Mesendoderm (in vitro differentiated cells): ENCODE measurements at places on chromosomes 5 and 9.

DNA sequence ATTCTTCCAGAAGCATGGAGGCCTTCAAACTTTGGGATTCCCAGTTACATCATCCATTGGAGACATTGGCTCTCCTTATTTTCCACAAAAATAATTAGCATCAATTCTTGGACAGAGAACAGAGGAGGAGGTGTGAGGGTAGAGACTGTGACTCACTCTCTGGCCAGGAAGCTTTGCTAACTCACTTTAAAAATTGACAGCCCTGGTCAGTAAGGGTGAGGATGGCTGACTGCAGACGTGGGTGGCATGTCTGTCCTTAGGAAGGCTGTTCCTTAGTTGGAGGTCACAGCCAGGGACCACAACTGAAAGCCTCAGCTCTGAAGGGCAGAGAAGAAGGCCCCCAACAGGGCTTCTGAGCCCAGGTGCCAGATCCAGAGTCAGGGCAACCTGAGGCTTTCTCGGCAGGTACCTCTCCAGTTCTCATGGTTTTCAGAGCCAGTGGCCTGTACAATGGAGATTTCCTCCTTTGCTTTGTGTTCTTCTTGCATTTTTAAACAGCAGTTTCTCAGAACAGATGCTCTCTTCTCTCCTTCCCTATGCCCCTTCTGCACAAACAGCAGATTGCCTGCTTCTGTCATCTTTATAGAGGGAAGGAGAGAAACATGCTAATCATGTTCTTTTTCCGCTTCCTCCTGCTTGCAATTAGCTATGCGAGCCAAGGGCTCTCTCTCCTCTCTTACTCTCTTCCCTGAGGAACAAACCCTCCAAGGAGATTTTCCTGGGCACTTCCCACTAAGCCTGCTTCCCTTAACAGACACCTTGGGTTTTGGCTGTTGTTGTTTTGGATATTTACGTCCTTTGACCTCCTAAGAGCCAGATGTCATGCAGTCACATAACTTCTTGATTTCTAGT, 92.5 kb upstream of the ZNF366 start:
- H3K27ac ChIP-seq = no peak overlapping the region
- H3K36me3 ChIP-seq = no peaks in the 10 kb centered on the region
- no peak overlapping the region for H3K4me3 ChIP-seq
- DNase-seq = no peak
- peaks cover 2% of the 10 kb centered on the region for H3K4me1 ChIP-seq
- no peaks in the 10 kb centered on the region for H3K27me3 ChIP-seq

- H3K4me3 ChIP-seq = no peak overlapping the region
- H3K27ac ChIP-seq = no peak overlapping the region
- H3K27me3 ChIP-seq = no peaks in the 10 kb centered on the region
- H3K4me1 ChIP-seq = no peaks in the 10 kb centered on the region
- no peaks in the 10 kb centered on the region for H3K36me3 ChIP-seq
- DNase-seq = peak; percentile 71
Measured at GRCh38 chr9:104682642-104683041, 11.7 kb upstream of the OR13D1 start.

GRCh38 chr9:111874500-111874899, 22.1 kb upstream of the UGCG start:
- no peaks in the 10 kb centered on the region for H3K27me3 ChIP-seq
- no peak overlapping the region for H3K27ac ChIP-seq
- H3K4me3 ChIP-seq = no peak overlapping the region
- no peaks in the 10 kb centered on the region for H3K36me3 ChIP-seq
- DNase-seq = no peak
- peaks cover 2% of the 10 kb centered on the region for H3K4me1 ChIP-seq

- no peaks in the 10 kb centered on the region for H3K36me3 ChIP-seq
- H3K27me3 ChIP-seq = no peaks in the 10 kb centered on the region
- no peak overlapping the region for H3K4me3 ChIP-seq
- no peak for DNase-seq
- no peaks in the 10 kb centered on the region for H3K4me1 ChIP-seq
Measured at GRCh38 chr9:93033531-93033930, 25.0 kb upstream of the SUSD3 start.

DNA sequence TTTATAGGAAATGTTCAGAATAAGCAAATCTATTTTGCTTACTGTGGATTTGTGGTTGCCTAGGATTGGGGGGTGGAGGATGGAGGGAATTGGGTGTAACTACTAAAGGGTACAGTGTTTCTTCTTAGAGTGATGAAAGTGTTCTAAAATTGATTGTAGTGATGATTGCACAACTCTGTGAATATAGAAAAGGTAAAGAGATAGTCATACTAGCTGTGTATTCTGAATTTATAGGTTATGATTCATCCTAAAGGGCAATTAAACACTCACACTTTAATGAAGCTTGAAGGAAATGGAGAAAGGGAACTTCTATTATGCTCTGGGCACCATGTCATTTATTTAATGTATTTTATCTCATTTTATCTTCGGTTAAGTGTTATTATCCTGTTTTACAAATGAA, 9.9 kb downstream of the TXNDC8 start:
- H3K36me3 ChIP-seq = no peaks in the 10 kb centered on the region
- DNase-seq = no peak
- H3K27me3 ChIP-seq = no peaks in the 10 kb centered on the region
- no peak overlapping the region for H3K27ac ChIP-seq
- no peaks in the 10 kb centered on the region for H3K4me1 ChIP-seq
- H3K4me3 ChIP-seq = no peak overlapping the region

DNA sequence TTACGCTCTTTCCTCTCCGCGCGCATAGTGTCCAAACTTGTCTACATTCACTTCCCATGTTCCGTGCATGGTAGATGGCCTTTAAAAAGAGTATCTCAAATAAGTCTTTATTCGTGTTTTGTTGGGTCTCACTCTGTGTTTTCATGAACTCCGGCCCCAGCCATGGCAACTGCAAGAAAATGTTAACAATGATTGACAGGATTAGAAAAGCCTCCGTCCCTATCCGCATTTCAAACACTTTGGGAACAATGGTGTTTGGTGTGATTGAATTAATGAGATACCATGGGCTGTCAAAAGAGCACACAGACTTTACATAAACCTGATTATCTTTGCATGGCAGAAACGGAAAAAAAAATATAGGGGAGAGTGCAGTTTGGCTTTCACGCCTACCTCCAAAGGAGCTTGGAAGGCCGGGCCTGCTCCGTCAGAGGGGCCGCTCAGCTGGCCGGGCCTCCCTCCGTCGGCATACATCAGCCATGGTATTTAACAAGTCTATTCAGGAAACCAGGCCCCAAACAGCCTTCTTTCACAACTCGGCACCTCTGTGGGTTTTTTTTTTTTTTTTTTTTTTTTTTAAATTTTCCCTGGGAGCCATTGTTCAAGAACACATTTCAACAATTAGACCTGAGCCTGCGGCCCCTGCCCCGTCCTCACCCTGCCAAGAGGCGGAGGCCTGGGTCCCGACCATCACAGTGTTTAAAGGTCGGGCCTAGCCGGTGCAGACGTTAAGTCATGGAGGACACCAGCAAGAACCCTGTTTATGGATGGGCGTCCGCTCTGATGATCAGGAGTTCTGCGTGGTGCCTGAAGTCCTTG, 323.8 kb upstream of the IRX4 start:
- no peak overlapping the region for H3K4me3 ChIP-seq
- DNase-seq = peak; percentile 12
- H3K27me3 ChIP-seq = no peaks in the 10 kb centered on the region
- no peaks in the 10 kb centered on the region for H3K4me1 ChIP-seq
- H3K27ac ChIP-seq = no peak overlapping the region
- no peaks in the 10 kb centered on the region for H3K36me3 ChIP-seq

DNA sequence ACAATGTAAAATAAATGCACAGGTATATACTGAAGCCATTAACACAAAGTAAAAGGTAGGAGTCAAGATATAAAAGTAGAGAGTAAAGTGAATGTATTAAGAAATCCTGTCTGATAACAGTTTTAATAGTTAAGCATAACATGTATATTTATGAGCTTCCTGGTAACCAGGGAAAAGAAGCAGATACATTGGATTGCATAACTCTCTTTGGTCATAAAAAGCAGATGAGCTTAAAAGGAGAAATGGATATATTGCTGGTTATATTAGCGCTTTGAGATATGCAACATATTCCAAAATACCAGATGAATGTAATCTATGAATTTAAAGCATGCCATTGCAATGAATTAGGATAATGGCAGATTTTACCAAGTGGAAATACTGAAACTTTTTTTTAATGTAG, 6.2 kb upstream of the TNFSF8 start:
- H3K4me3 ChIP-seq = no peak overlapping the region
- H3K4me1 ChIP-seq = no peaks in the 10 kb centered on the region

GRCh38 chr5:34991486-34992238, 56.1 kb downstream of the AGXT2 start:
- no peak overlapping the region for H3K4me3 ChIP-seq
- no peak overlapping the region for H3K27ac ChIP-seq
- H3K27me3 ChIP-seq = no peaks in the 10 kb centered on the region
- no peaks in the 10 kb centered on the region for H3K36me3 ChIP-seq
- no peaks in the 10 kb centered on the region for H3K4me1 ChIP-seq

DNA sequence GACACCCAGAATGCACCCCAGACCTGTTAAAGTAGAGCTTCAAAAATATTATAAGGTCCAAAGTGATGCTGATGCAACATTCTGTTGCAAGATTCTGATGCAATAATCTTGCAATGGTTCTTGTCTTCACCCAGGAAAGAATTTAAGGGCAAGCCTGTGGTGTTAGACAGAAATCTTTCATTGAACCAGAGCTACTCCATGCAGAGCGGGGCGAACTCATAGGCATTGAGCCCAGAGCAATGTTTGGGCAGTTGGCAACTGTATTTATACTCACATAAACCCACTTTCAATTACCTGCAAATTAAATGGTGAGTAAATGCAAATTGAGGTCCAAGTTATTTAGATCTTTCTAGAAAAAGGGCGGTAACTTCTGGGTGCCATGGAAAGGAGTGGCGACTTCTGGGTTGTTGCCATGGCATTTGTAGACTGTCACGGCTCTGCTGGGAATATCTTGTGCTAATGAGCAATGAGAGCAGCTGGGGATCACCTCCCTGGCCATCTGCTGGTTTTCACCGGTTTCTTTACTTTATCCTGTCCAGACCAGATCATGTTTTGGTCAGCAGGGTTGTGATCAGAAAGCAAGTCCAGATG, 163.4 kb downstream of the ICE1 start:
- no peak overlapping the region for H3K4me3 ChIP-seq
- H3K27me3 ChIP-seq = no peaks in the 10 kb centered on the region
- no peak for DNase-seq
- H3K36me3 ChIP-seq = no peaks in the 10 kb centered on the region

- H3K27me3 ChIP-seq = no peaks in the 10 kb centered on the region
- H3K4me1 ChIP-seq = no peaks in the 10 kb centered on the region
- no peaks in the 10 kb centered on the region for H3K36me3 ChIP-seq
- no peak for DNase-seq
- H3K27ac ChIP-seq = no peak overlapping the region
Measured at GRCh38 chr5:134906811-134907210, 1.9 kb downstream of the PCBD2 start.

GRCh38 chr9:2255128-2255527, 240.0 kb downstream of the SMARCA2 start:
- H3K4me1 ChIP-seq = no peaks in the 10 kb centered on the region
- peak; percentile 71 for DNase-seq
- H3K27ac ChIP-seq = no peak overlapping the region

DNA sequence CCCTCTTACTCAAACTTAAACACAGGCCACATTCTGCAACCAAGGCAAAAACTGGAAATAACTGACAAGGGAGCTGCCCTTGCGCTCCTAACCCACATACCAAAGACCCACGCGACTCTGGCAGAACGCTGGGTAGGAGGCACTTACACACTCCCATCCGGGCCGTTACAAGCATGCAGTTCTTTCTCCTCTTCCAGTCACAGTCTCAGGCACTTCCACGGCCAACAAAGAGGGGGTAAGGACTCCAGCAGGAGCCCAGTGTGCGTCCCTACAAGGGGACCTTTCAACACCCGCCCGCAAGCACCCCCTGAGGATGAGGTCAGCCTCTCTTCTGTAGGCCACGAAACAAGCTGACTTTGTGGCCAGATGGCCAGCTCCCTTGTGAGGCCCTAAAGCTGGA, 57.4 kb downstream of the SERINC5 start:
- H3K27ac ChIP-seq = no peak overlapping the region
- no peak overlapping the region for H3K4me3 ChIP-seq
- peaks cover 6% of the 10 kb centered on the region for H3K4me1 ChIP-seq
- no peaks in the 10 kb centered on the region for H3K27me3 ChIP-seq

- H3K4me1 ChIP-seq = peaks cover 7% of the 10 kb centered on the region
- no peaks in the 10 kb centered on the region for H3K27me3 ChIP-seq
- no peak overlapping the region for H3K27ac ChIP-seq
- DNase-seq = no peak
- H3K36me3 ChIP-seq = no peaks in the 10 kb centered on the region
Measured at GRCh38 chr5:128669803-128670202, 131.8 kb upstream of the FBN2 start.

GRCh38 chr5:139393497-139394122, 1.3 kb downstream of the PROB1 start:
- peaks cover 8% of the 10 kb centered on the region for H3K4me1 ChIP-seq
- peak overlapping the region; percentile 22 for H3K4me3 ChIP-seq
- no peak overlapping the region for H3K27ac ChIP-seq
- H3K27me3 ChIP-seq = peaks cover 3% of the 10 kb centered on the region

GRCh38 chr5:116379306-116379705, 195.3 kb downstream of the SEMA6A start:
- no peaks in the 10 kb centered on the region for H3K36me3 ChIP-seq
- no peak overlapping the region for H3K4me3 ChIP-seq
- H3K27me3 ChIP-seq = no peaks in the 10 kb centered on the region
- no peak for DNase-seq
- H3K27ac ChIP-seq = no peak overlapping the region

GRCh38 chr5:127562252-127562651, 44.8 kb downstream of the PRRC1 start:
- H3K36me3 ChIP-seq = no peaks in the 10 kb centered on the region
- H3K27me3 ChIP-seq = no peaks in the 10 kb centered on the region
- H3K27ac ChIP-seq = no peak overlapping the region
- DNase-seq = peak; percentile 80
- no peak overlapping the region for H3K4me3 ChIP-seq
- H3K4me1 ChIP-seq = no peaks in the 10 kb centered on the region

DNA sequence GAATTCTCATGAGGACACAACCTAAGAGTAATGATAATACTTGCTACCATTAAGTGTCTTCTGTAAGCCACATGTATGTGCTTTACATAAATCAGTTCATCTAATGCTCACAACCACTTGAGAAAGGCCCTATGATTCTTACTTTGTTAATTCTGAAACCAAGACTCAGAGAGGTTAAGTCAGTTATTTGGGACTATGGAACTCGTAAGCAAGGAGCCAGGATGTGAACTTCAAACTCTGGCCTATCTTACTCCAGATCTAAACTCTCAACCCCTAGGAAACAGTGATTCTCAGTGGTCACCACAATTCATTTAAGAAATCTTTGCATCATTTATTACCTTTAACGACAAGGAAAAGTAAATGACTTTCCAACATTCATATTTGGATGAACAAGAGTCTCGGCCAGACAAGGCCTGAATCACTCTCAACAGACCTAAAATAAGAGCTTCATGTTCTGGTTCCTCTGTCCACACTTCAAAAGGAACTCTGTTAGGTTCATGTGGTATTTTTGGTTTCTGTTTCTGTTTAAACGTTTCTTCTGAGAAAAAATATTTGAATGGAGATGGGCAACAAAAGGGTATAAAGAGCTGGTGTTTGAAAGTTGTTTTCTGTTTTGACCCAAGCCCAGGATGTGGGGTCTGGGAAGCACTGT, 104.8 kb downstream of the LPAR1 start:
- H3K36me3 ChIP-seq = no peaks in the 10 kb centered on the region
- DNase-seq = no peak
- H3K27me3 ChIP-seq = peaks cover 2% of the 10 kb centered on the region
- no peak overlapping the region for H3K27ac ChIP-seq
- H3K4me1 ChIP-seq = no peaks in the 10 kb centered on the region
- H3K4me3 ChIP-seq = no peak overlapping the region
